ENCODE measurements at places on chromosomes 13 and 19.
A peak's percentile ranks its signal among the peaks of the same experiment; 100 is the strongest.

DNA sequence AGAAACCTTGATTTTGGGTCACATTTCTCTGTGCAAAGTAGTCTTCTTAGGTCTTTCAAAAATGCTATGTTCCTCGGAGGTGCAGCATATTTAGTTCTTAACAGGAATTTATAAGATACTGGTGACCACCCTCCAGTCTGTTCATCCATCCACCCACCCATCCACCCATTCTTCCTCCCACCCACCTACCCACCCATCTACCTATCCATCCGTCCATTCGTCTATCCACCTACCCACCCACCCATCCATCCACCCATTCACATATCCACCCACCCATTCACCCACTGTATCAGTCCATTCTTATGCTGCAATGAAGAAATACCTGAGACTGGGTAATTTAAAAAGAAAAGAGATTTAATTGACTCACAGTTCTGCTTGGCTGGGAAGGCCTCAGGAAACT is 74.9 kb downstream of the KCTD15 start:
- DNase-seq = no peak

GRCh38 chr19:10395003-10395402 is 8.3 kb downstream of the CDC37 start:
- no peak for DNase-seq

GRCh38 chr19:3625996-3626472 is 556 bp downstream of the CACTIN start:
- no peak for DNase-seq

- no peak for DNase-seq
Measured at GRCh38 chr13:43005460-43006236, 13.6 kb upstream of the EPSTI1 start.

DNA sequence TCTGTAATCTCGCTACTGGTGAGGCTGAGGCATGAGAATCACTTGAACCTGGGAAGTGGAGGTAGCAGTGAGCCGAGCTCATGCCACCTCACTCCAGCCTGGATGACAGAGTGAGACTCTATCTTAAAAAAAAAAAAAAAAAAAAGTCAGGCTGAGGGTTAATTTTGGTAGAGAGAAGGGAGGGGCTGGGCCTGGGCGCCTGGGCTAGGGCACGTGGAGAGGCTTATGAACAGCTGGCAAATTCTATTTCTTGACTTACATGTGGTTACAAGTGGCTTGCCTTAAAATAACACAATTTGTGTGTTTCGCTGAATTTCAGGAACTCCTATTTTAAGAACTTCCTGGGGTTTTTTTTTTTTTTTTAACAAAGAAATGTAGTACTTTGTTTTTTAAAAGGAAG is 47.6 kb upstream of the MAP3K10 start:
- no peak for DNase-seq

DNA sequence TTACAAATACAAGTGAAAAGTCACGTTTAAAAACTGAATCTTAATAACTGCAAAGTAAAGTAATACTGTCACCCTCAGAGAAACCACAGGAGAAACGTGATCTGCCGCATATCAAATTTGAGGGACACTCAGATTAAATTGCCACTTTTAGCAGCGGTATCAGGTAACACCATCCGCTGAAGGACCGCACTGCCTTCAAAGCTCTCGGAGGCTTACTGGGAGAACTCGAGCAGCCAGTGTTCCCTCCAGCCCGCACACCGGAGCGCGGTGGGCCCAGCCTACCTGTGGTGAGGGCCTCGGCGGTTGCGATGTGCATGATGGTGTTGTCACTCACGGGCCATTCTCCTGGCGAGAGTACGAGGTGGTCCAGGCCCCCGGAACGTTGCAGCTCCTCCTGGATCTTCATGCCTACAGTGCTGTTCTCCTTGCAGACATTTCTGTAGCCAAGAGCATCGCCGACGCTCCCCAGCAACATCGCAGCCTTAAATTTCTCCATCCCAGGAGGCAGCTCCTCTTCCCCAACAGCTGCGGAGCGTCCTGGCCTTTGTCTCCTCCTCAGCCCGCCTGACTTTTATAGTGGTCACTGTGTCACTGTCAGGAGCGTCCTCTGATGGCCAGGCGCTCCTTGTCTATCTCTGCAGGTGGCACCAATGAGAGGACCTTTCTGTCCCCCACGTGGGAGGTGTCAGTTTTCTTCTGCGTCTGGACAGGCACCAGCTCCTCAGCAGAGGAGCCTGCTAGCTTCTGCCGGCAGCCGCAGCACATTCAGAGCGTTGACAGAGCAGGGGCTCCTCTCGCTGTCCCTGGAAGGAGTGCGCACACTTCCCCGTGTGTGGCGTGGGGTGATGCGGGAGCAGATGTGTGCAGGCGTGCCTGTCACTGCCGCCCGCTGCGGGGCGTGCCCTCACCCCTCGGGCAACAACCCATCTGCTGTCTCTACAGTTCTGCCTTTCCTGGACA is at the start of gene ADPRHL1:
TSS of gene ADPRHL1 (minus strand) at position 547 of the 960 bp plus-strand sequence. CDS start at position 496, 51 bp downstream.
- no peak for DNase-seq

- DNase-seq = no peak
Measured at GRCh38 chr13:32940601-32941000, 75.6 kb upstream of the KL start.

- peak; percentile 10 for DNase-seq
Measured at GRCh38 chr19:33239223-33239975, 13.7 kb upstream of the SLC7A10 start.

DNA sequence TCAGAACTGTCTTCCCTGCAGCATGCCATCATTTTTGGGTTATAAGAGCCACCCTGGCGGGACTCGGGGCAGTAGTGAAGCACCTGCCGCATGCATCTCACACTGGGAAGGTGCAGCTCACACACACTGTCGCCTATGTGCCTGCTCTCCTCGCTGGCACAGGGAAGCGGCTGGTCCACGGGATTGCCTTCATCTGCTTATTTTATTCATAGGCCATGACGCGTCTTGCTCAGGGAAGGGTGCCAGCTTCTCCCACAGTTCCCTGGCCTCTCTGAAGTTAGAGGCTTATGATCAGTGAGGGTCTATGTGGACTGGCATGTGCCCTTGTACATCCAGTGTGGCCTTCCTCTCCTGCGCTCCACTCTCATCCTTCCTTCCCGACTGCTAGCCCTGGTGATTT is 150.0 kb downstream of the KLF12 start:
- no peak for DNase-seq

- DNase-seq = no peak
Measured at GRCh38 chr13:54173996-54174395, 1145.4 kb downstream of the OLFM4 start.

- DNase-seq = no peak
Measured at GRCh38 chr19:33393286-33394005, 19.9 kb downstream of the CEBPG start.

GRCh38 chr13:41307884-41308640 is 3.0 kb upstream of the NAA16 start:
- no peak for DNase-seq

Measured in chondrocyte (in vitro differentiated cells).